ENCODE measurements at places on chromosomes 7 and 10.
A peak's percentile ranks its signal among the peaks of the same experiment; 100 is the strongest.

DNA sequence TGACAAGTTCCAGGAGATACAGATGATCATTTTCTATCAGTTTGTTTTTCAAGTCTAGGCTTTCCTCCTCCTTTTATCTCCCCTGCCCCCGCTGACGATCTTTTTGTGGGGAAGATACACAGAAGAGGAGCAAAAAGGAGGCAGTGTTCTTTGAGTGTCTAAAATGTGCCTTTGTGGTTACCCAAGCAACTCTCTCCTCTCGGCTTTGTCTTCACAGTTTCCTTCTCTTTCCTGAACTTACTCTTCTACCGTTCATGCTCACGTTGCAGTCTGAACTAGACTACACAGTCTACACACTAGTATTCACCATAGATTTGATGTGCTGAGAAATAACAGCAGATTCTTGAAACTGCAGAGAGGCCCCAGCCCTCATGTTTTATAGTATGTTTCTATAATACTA lies 23.6 kb downstream of the CEP41 start:
- DNase-seq, result no peak

DNA sequence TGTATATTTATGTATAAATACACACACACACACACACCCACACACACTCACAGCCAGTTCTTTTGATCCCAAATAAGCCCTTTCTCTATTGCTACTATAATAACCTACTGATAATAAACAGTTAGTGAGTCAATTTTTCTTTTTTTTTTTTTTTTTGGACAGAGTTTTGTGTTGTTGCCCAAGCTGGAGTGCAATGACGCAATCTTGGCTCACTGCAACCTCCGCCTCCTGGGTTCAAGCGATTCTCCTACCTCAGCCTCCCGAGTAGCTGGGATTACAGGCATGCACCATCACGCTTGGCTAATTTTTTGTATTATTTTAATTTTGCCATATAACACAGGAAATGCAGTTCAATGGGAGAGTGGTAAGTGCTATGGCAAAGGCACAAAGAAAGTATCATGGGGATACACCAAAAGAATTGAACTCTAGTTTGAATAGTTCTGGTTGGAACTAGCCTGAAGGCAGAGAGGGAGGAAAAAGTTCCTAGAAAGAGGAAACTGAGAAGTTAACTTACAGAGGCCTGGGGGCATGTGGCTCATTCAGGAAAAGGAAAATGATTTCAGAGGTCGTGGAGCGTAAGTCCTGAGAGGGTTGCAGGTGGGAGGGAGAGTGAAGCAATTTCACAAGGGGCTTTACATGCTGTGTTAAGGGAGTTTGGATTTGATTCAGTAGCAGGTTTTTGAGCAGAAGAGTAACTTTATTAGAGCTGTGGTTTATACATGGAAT lies 44.4 kb upstream of the JCAD start:
- DNase-seq, result no peak

- DNase-seq, result peak; percentile 68
Observed at GRCh38 chr7:149126662-149127266, 640 bp upstream of the ZNF425 start.

- no peak for DNase-seq
Observed at GRCh38 chr7:156626220-156626895, 14.2 kb upstream of the RNF32 start.

- no peak for DNase-seq
Observed at GRCh38 chr7:92496876-92497275, 19.1 kb upstream of the ERVW-1 start.

- no peak for DNase-seq
Observed at GRCh38 chr10:124898471-124898870, 43.5 kb upstream of the ZRANB1 start.

- no peak for DNase-seq
Observed at GRCh38 chr10:535952-536351, 153.5 kb downstream of the DIP2C start.

GRCh38 chr7:129188892-129189660 lies 643 bp downstream of the SMO start:
- peak; percentile 42 for DNase-seq

- no peak for DNase-seq
Observed at GRCh38 chr10:94116848-94117247, 123.1 kb downstream of the PLCE1 start.

GRCh38 chr7:151505433-151505832 lies 14.3 kb downstream of the RHEB start:
- DNase-seq, result no peak

DNA sequence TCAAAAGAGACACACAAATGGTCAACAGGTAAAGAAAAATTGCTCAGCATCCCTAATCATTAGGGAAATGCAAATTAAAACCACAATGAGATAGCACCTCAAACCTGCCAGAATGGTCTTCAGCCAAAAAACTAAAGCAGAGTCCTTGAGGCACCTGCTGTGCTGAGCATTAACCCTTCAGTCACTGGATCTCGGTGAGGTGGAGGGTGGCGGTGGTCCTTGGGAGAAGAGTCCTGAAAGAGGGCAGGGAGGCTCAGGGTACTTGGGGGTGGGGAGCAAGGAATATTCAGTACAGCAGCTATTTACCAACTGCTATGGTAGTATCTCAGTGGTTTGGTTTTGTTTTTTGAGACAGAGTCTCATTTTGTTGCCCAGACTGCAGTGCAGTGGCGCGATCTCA lies 7.1 kb downstream of the KIAA1549 start:
- DNase-seq, result no peak

DNA sequence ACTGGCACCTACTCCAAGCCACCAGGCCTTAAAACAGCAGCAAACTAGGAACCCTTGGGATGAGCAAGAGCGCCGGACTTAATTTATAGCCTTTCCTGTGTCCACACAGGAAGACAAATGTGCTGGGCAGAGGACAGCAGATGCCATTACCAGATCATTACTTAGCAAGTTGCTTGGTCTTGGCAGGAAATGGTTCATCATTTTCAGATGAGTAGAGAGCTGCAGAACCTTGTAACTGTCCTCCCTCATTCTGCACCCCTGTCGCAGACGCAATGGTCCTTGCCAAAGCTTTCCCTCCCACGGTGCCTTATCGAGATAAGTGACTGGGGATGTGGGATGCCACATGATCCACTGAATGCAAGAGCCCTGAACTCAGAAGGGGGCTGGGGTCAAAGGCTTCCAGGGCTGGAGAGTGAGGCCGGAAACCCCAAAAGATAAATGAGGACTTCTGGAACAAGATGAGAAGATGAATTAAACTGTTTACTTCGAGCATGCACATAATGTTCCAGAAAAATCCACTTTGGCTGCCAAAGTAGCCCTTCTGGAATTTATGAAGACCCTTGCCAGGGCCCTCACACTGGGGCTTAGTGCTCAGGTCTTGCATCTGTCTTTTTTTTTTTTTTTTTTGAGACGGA lies 145.6 kb upstream of the ZNF32 start:
- no peak for DNase-seq

GRCh38 chr7:41201021-41201420 lies 501.9 kb downstream of the INHBA start:
- DNase-seq, result no peak

- peak; percentile 94 for DNase-seq
Observed at GRCh38 chr10:7818295-7819120, at the start of gene TAF3. TSS of gene TAF3 (plus strand) at chr10:7818505. CDS start at chr10:7818710, 205 bp downstream.

DNA sequence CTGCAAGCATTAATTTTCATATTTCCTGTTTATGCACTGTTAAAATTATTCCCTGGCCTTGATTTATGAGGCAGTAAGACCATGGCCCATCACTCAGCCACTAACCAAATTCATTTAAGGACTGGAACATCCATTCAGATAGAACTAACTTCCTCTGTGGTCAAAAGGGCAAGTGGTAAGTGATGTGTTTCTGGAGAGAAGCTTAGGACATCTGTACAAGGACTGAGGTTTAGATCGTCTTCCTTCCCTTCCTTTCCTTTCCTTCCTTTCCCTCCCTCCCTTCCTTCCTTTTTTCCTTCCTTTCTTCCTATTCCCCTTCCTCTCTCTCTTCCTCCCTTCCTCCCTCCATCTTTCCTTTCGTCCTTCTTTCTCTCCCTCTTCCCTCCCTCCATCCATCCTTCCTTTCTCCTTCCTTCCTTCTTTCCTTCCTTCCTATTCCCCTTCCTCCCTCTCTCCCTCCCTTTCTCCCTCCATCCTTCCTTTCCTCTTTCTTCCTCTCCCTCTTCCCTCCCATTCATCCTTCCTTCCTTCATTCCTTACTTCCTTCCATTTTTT lies 1019.4 kb downstream of the TYW1 start:
- DNase-seq, result no peak

DNA sequence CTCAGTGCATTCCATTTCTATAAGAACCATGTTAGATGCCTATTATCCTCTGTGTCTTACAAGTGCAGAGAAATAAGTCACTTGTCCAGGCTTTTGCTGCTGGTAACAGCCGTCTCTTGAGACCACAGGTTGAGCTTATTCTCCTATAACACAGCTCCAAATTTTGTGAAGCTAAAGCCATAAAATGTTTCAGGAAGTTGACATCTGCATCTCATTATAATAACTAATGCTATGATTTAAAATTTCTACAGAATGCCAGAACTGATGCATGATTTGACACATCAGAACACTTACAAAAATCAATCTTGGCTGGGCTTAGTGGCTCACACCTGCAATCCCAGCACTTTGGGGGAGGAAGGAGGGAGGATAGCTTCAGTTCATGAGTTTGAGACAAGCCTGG lies 986.9 kb downstream of the TYW1 start:
- DNase-seq, result no peak

- no peak for DNase-seq
Observed at GRCh38 chr10:56622335-56622973, 261.4 kb upstream of the ZWINT start.

GRCh38 chr10:114384181-114384580 lies 20.1 kb downstream of the AFAP1L2 start:
- peak; percentile 39 for DNase-seq

DNA sequence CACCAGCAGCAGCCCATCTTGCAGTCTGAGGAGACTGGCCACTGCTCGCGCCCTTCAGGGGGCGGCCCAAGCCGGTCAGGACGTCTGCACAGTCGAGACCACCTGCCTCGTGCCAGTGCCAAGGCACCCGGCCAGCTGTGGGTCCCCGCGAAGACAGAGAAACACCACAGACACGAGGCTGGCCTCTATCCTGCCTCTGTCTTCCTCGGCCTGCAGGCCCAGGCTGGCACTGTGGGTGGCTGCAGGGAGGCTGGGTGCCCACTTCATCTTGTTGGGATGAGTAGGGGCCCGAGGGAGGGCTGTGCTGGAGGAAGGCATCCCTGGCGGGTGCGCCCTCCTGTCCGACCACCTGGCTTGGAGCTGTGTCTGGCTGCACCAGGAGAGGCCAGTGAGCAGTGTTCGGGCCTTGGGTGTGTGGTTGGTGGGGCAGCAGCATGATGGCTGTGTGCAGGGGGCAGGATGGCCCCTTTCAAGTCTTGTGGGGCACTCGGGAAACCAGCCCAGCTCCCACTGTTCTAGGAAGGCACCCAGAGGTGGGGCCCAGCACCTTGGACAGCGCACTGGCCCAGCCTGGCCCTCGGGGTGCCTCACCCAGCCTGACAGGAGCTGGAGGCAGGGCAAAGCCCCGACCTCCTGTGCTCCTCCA lies 7.3 kb downstream of the DPYSL4 start:
- DNase-seq, result no peak

DNA sequence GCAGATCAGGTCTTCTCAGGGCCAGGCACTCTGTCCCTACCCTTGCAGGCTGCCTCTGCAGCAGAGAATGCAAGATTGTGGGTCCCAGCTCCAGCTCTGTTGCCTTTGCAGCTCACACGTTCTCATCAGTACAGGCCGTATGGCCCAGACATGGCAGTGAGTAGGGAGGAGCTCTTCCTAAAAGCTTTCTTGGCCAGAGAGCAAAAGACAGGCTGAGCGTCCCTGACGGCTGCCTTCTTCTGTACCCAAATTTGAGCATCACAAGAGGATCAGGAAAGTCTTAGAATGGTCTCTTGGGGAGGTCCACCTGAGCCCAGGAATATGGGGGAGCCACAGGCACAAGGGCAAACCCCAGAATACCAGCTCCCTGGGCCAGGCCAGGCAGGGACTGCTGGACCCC lies 266.3 kb upstream of the ZMIZ1 start:
- no peak for DNase-seq

GRCh38 chr10:70270952-70271351 lies 12.9 kb downstream of the NPFFR1 start:
- no peak for DNase-seq

DNA sequence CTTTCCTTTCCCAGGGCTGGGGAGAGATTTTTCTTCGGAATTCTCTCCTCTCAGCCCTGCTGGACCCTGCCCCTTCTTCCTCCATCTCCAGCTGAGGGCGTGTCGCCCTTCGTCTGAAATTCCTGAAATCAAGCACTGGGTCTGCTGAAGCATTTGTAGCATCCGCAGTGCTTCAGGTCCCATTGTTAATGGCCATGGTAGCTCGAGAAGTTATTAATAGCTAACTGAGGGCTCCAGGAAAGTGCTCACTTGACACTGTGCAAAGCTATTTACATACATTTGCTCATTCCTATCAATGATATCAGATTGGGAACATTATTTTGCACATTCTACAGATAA lies 515 bp downstream of the FAM149B1 start:
- DNase-seq, result no peak

DNA sequence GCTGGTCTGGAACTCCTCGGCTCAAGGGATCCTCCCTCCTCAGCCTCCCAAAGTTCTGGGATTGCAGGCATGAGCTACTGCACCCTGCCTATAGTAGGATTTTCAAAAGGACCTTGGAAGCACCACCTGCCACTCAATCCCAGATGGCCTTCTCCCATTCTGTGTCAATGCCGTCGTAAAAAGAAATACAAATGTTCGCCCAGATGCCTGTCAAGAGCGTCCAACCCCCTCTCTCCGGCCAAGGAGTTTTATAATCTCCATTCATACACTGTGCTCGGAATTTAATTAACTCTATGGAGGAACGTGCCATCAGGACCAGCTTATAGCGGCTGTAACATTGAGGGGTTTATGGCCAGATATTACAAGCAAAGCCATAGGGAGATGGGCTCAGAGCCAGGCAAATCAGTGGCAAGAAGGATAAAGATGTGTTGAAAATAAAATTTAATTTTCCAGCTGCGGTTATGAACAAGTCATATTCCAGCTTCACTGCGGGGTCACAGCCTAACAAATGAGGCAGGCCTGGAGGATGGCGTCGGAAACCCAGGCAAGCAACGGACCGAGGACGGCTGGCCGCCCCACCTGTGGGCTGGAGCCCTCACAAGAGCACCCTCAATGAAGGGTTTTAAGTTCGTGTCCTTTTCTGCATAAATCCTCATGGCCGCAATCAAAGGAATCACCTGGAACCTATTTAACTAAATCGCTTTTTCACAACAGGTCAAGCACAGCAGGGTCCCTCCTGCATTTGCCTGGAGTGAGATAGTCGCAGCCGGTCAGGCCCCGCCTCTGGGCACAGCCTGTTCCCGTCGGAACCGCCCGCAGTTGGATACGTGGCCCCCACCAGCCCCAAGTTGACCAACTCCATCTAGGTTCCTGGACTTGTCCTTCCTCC lies 374.5 kb upstream of the FOXK1 start:
- DNase-seq, result no peak

- DNase-seq, result no peak
Observed at GRCh38 chr7:107782374-107782773, 20.6 kb downstream of the SLC26A3 start.

- DNase-seq, result no peak
Observed at GRCh38 chr10:68171539-68172080, 60.3 kb downstream of the ATOH7 start.

DNA sequence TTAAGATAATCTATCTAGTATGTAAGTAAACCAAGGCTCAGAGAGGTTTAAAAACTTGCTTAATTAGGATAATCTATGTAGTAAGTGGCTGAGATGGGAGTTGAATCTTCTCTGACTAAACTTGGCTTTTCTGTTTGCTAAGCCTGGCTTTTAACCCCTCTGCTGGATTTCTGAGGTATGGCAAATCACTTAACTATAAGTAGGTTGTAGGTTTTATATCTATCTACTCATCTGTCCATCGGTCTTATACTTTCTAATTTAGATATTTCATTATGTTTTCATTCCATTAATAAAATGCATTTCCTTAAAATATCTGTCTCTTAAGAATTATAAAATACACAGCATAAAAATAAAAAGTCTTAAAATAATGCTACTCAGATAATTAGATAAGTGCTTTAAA lies 59.4 kb downstream of the ST7 start:
- no peak for DNase-seq
